Kidney tubule cell (primary cell): ENCODE measurements at places on chromosomes 13 and 19.

- DNase-seq = no peak
Observed at GRCh38 chr19:19061506-19061905, 2.3 kb upstream of the SLC25A42 start.

- DNase-seq = no peak
Observed at GRCh38 chr19:16883522-16883921, 5.3 kb upstream of the F2RL3 start.

GRCh38 chr13:69101841-69102240 is 1005.8 kb upstream of the ATXN8OS start:
- DNase-seq = no peak

GRCh38 chr19:21117041-21117907 is 24.6 kb upstream of the ZNF431 start:
- peak; percentile 91 for DNase-seq

- DNase-seq = no peak
Observed at GRCh38 chr19:54095136-54095858, 5.3 kb downstream of the OSCAR start.
